ENCODE measurements at places on chromosomes 3 and 15.
A peak's percentile ranks its signal among the peaks of the same experiment; 100 is the strongest.

DNA sequence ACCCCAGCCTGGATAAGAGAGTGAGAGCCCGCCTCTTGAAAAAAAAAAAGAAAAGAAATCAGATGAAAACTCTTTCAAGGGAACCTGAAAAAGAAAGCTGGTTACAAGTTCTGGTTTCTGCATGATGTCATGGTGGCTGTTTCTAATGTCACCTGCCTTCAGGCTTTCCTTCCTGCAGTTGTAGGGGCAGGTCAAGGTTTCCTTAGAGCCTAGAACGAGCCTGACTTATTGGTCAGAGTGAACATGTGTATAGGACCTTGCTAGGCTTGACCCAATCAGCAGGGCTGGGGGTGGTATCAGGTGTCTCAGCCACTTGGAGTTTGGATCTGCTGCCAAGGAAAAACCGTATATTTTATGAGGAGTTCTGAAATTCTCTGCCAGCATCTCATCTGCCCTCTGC lies 3.8 kb downstream of the IVD start:
- DNase-seq, result no peak

- no peak for DNase-seq
These were observed 5.8 kb upstream of the USP50 start for GRCh38 chr15:50552238-50552637.

GRCh38 chr3:21158861-21159542 lies 592.0 kb downstream of the ZNF385D start:
- no peak for DNase-seq

DNA sequence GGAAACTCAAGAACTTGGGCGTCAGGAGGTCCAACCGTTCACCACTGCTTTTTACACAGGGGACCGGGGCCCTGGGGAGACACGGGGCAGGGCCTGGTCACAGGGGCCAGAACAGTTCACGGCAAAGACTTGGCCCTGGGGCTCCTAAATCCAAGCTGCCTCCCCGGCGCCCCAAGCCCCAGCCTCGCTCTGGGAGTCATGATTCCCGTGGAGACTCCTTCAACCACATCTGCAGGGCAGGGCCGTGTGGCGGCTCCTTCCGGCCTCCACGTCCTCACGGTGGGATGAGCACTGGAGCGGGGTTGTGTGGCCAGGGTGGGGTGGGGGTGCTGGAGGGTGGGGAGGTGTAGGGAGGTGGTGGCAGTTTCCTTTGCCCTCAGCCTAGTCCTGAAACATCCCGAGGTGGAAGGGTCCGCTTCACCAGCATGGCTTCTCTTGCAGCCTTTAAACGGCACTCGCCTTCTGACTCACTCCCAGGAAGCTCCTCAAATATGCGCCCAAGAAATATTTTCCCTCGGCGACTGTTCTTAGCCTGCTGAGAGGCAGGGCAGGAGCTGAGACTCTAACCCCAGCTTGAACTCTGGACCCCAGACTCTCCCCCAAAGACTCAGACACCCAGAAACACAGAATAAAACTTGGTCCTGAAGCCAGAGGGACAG lies 1.8 kb downstream of the MUC4 start:
- no peak for DNase-seq

- DNase-seq, result no peak
These were observed 42.1 kb upstream of the TSPAN3 start for GRCh38 chr15:77112838-77113504.

- no peak for DNase-seq
These were observed 60.5 kb downstream of the VGLL4 start for GRCh38 chr3:11583235-11583634.

- no peak for DNase-seq
These were observed 5.7 kb downstream of the MORF4L1 start for GRCh38 chr15:78878356-78878755.

DNA sequence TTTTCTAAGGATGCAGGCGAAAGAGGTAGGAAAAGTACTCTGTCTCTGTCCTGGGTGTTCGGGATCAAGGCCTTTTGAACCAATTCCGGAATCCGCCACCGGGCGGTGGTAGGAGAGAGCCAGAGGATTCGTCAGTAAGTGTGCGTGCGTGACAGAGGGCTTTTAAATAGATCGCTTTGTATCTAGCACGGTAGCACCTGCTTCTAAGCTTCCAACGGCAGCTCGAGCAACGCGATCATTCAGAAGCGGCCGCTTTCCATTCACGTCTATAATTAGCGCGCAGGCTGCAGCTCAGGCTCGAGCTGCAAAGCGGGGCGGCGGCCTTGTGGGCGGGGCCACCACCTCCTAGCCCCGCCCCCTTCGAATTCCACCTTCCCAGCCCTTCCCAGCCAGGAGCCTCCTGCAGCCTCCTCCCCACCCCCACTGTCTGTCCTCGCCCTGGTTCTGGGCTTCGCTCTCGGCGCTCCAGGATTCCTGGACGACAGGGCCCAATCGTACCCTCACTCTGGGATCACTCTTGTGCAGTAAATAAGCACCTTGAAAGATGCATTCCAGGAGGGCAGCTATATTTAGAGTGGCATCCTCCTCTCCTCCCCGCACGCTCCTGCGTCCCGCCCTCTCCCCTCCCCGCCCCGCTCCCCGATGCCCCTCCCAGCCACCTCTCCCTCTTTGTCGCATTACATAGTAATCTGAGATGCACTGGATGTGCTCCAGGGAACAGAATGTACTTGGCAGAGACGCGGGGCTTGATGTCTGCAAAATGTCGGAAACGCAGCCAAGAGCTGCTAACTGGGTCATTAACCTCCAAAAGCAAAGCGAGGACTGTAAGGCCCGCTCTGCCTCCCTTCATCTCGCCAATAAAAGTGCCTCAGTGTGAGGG lies 224.1 kb upstream of the TPRG1 start:
- no peak for DNase-seq

DNA sequence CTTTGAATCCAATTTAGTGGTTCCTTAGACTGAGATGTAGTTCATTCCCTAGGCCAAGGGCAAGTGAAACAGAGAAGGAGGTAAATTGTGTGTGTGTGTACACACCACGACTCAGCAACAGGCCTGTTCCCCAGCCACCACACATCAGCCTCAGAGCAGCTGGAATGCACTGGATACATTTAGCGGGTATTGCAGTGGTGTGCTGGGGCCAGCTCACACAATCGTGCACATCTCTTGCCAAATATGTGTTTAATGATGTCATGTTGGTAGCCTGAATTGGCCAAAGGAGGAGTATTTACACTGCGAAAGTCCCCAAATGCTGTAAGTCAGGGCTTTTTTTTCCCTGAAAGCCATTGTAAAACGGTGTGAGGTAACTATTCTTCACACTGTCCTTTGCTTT lies 82.3 kb downstream of the RBPMS2 start:
- no peak for DNase-seq

DNA sequence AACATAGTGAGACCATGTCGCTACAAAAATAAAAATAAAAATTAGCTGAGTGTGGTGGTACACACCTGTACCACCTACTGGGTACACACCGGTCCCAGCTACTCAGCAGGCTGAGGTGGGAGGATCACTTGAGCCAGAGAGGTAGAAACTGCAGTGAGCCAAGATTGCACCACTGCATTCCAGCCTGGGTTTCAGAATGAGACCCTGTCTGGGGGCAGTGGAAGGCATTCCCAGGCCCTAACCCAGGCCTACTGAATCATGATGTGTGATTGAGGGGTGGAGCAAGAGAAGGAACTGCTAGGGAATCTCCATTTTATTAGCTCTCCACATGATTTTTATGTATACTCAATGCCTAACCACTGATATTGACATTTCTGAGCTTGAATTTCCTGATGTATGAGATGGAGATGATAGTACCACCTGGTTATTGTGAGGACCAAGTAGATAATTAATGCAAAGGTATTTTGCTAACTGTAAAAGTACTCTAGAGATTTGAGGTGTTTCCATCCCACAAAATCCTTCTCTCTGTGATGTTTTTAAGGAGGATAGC lies 169.5 kb upstream of the UMPS start:
- DNase-seq, result no peak

GRCh38 chr15:59456114-59456513 lies 18.1 kb downstream of the FAM81A start:
- no peak for DNase-seq

- DNase-seq, result no peak
These were observed 33.6 kb upstream of the PLSCR2 start for GRCh38 chr3:146502887-146503460.

DNA sequence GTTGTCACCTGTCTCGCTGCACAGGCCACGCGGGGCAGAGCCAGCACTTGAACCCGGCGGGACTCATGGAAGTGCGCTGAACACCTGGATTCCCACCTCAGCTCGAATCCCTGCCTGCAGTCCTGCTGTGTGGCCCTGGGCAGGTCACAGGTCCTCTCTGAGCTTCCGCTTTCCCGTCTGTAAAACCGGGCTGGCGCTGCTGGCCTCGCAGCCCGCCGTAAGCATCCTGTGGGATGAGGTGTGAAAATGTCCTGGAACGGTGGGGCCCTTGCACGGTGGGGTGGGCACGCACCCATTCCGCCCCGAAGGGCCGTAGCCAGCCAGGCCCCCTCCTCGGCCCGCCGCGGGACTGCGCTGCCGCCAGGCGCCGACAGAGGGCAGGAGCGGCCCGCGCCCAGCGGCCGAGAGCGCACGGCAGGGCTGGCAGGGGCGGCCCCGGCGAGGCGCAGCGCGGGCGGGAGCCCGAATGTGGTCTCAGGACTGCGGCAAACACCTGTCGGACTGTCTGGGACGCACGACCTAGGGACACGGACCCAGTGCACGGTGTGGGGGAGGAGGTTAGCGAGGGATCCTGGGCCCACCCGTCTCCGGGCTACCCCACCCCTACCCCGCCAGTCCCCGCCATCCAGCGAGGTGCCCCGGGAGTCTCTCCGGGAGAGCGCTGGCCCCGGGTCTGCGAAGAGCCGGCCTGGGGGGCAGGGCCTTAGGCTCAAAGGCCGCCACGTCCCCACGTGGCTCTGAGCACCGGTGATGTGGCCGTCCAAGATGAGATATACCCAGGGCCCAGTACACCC lies 40.4 kb downstream of the DNAJB8 start:
- DNase-seq, result peak; percentile 32

- no peak for DNase-seq
These were observed 93.2 kb downstream of the DGKG start for GRCh38 chr3:186268616-186269448.

DNA sequence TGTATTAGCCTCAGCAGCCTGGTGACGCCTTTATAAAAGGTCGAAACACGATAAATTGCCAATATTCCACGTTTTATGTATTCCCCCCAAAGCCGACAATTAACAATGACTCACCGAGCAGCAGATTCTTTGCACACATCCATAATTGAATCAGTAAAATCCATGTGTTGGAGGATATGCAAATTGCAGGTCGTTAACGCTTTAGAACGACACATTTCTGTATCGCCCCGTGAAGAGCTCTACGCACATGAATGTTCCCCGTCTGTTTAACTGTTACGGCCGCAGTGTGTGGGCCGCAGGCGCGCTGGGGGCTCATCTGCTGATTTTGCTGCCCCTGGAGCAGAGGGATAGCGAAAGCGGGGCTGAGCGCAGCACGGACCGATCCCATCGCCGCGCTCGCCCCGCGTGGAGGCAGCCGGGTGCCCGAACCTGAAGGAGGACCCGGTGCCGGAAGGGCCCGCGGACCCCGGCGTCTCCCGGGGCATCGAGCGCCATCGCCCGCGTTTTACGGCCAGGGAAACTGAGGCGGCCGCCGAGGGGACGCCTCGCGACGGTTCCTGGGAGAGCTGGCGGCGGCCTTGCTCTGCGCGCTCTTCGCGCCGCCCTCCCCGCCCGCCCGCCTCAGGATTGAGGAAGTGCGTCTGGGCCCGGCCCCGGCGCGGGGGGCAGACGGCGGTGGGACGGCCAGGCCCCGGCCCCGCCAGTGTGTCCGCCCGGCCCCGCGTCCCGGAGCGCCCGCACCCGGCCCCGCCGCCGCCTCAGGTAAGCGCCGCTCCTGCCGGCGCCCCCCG lies at the start of gene LRRK1:
TSS of gene LRRK1 (plus strand) at position 668 of the 791 bp plus-strand sequence. CDS start 5,276 bp downstream, outside the sequence.
- DNase-seq, result no peak

GRCh38 chr3:58531555-58531954 lies 5.4 kb downstream of the ACOX2 start:
- DNase-seq, result no peak

DNA sequence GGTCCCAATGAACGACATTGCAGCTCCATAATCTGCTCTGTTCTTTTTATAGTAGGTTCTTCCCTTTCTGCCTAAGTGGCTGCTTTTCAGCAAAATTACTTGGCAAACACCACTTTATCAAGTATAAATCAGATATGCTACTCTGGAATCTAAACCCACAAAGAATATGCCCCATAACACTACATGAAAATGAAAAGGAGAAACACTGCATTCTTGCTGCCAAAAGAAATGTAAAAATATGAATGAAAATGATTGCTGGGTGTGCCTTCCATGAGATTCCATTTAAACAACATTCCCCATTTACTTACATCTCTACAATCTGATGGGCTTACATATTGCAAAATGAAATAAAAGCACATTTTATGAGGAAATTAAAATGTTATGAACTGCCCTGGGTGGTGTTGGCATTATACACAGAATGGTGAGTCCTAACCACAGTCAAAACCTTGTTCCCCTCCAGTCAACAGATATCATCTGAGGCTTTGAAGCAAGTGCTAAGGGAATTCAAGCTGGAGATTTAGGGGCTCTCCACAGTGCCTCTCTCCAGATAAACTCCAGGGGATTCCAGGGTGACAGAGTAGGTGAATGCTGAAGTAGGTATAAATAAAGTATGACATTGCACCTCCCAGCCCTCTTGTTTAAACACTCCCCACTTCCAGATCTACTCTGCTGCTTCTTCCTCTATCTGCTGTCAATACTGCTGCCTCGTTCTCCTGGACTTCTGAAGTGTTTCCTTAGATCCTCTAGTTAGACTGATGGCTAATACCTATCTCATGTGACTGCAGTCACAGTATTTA lies 136.5 kb downstream of the RORA start:
- no peak for DNase-seq

DNA sequence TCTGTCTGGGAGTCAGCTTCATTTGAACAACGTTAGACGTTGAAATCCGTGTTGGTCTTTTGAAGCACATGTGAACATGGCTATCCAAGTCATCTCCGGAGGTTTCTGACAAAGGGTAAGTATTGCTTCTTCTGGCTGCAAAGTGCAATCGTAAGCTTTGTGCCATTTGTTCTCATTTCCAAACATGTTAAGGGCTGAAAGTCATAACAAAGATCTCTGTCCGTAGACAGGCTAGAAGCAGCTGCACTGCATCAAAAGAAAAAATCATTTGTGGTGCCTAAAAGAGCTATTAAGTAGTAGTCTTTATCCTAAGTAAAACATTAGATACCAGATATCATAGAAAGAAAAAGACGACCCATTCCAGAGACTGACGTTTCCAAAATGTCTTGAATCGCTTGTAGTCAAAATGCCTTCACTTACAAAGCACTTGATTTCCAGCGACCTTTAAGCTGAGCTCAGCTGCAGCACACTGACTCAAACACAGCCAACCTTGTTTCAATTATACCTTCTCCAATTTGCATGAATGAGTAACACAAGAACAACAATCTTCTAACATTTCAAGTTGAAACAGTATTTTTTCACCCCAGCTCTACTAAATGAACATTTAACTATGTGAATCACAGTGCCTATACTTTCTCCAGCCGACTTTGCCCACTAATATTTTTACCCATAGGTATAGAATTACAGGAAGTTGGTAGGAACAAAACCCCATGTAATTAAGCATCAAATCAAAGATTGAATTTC lies 76.6 kb downstream of the NEDD4 start:
- DNase-seq, result no peak

DNA sequence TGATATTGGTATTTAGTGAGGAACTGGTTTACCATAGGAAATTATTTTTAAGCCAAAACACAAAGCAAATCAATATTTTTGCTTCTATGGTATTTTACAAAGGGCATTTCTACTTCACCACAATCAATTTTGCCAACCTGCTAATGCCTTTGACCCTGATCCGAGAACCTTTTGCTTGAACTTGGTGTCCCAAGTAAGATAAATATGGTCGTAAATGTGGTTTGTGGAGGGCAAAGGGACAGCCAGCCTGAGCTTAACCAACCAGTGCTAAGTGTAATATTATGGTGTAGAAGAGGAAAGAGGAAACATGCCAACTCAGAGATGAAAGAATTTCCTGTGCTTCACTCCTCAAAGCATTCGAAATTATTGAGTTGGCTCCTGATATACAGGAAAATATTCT lies 148.4 kb downstream of the C3orf38 start:
- no peak for DNase-seq

Measured in activated CD8-positive, alpha-beta memory T cell treated with anti-CD3 and anti-CD28 coated beads for 48 hours (primary cell).